ENCODE measurements at places on chromosomes 13 and 19.

GRCh38 chr19:46428239-46429135 is at the start of gene PNMA8C:
Gene PNMA8C, minus strand, starts transcription at chr19:46428936. Its CDS starts 577 bp downstream, at chr19:46428359.
- DNase-seq = no peak

GRCh38 chr19:10226376-10227025 is 4.6 kb downstream of the S1PR2 start:
- no peak for DNase-seq

DNA sequence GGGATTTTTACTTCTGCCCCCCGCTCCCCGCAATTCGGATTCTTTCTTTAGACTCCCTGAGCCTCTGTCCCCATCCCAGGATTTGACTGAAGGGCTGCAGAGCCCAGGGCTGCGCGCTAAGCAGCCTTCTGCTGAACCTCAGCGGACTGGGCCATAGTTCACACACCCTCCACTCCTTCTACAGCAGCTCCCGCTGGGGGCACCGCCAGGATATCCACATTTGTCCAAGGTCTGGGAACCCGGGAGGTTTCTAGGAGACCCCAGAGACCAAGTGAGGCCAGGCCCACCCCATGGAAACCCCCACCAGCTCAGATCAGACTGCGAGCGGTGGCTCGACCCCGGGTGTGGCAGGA is 463.3 kb downstream of the ITGBL1 start:
- DNase-seq = no peak

DNA sequence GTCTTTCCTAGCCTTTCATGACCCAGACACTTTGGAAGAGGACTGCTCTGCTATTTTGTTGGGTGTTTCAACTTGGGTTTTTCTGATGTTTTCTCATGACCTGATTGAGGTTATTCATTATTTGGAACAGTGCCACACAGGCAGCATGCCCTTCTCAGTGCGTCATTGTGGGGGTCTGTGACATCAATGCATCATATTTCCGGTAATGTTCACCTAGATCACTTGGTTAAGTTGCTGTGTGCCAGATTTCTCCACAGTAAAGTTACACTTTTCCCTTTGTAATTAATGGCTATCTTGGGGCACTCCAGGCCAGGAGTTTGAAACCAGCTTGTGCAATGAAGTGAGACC is 124.4 kb downstream of the SIPA1L3 start:
- no peak for DNase-seq

- peak; percentile 8 for DNase-seq
These were observed 75.2 kb upstream of the MRI1 start for GRCh38 chr19:13689085-13689484.

GRCh38 chr19:407511-408440 is 1.2 kb downstream of the C2CD4C start:
- DNase-seq = no peak

DNA sequence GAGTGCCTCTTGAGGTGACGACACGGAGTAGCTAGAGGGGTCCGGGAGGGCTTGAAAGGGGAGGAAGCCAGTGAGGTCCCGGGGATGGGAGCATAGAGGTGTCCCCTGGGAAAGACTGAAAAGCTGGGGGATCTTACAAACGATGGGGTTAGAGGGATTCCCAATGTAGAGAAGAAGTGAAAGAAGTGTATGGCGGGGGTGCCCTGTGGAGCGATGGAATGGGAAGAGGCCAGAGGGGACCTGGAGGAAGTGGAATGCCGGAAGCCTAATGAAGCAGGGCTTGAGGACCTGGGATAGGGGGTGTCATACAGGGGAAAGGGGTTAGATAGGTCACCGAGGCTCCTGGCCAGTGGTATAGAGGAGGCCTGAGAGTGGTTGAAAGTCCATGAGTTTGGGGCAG is 580 bp downstream of the AP2A1 start:
- no peak for DNase-seq

DNA sequence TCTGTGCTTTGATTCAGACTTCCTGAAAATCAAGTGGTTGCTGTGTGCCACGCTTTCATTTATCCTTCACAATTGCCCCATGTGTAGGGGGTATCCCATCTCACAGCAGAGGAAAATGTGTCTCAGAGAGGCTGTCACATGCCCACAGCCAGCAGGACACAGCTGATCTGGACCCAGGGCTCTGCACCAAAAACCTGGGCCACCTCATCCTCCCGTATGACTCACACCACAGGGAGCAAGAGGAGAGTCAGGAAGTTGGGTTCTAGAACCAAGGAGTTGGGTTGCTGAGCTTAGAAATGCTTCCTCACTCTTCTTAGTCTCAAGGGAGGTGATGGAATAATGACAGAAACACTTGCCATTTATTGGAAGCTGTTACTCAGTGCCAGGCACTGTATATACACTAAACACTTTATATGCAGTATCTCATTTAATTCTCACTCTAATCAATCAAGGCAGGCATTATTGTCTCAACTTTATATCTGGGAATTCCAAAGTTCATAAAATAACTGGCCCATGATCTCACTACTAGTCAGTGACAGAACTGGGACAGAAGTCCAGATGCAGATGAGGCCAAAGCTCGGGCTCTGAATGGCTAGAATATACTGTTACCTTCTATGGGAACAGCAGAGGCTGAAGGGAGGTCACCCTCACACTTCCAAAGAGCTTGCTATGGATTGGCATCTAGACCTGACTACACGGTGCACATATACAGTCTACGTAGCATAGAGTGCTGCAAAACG is 47.7 kb upstream of the ATP12A start:
- no peak for DNase-seq

DNA sequence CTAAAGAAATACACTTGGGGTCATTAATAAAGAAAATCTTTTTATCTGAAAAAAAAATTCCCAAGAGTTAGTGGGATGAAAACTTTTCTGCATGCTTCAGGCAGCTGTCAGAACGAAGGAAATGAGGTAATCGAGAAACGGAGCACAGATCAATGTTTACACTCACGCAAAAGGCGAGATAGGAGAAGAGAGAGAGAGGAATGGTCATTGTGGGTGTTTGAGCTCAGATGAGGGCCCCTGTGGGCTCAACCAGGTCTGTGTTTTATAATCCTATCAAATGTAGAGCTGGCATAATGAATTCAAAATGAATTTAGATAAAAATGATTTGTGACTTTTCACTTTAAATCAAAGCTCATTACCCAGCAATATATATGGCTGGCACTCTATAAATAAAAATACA is 6.3 kb upstream of the RXFP2 start:
- DNase-seq = no peak

GRCh38 chr19:11192957-11193939 is 4.1 kb downstream of the KANK2 start:
- no peak for DNase-seq

DNA sequence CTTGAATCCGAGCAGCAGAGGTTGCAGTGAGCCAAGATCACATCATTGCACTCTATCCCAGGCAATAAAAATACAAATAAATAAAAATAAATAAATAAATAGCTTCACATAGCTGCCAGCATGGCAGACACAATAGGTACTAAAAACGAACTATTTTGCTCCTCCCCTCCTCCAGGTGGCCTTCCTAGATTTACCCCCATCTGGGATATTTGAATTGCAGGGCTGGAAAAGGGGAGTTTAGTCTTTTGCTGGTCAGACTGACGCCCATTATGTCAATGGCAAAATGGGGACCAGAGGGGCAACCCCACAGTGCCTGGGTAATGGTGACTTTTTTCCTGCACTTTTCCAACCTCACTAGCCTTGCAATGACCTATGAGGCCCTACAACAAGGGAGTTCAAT is 640 bp upstream of the GMFG start:
- DNase-seq = no peak

DNA sequence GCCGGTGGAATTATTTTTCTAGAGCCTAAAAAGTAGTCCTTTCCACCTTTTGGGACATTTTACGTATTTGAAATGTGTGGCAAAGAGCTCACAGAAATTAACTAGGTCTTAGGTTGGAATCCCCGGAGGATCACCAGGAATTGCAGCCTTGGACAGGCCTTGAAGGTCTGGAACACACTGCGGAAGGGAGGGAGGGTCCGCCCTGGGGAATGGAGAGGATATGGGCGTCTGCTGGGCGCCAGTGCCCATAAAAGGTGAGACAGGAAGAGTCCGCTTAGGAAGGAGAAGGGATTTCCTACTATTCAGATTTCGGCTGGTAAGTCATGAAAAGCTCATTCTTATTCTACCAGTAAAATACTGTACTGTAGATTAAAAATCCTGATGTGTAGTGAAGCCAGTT is 111.9 kb downstream of the COL4A2 start:
- DNase-seq = no peak
